ENCODE measurements at places on chromosomes 13 and 19.

- no peak for DNase-seq
Measured at GRCh38 chr13:47126432-47126831, 229.6 kb upstream of the HTR2A start.

DNA sequence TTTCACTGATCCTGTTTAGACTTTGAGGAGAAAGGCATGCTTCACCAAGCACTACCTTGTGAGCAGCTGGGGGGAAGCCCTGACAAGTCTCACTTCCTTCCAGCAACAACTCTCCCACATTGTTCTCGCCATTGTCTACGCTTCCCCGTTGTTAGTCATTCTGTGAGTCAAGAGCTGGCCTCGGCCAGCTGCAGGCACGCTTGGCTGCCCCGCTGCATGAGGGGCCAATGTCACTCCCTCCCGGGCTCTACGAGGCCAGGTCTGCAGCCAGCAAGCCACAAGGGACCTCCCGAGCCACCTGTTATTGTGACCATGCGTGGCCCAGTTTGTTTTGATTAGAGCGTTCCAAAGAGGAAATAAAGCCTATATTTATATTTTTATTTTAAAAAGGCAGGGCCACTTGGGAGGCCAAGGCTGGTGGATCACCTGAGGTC, 220.9 kb downstream of the FOXO1 start:
- DNase-seq = no peak

DNA sequence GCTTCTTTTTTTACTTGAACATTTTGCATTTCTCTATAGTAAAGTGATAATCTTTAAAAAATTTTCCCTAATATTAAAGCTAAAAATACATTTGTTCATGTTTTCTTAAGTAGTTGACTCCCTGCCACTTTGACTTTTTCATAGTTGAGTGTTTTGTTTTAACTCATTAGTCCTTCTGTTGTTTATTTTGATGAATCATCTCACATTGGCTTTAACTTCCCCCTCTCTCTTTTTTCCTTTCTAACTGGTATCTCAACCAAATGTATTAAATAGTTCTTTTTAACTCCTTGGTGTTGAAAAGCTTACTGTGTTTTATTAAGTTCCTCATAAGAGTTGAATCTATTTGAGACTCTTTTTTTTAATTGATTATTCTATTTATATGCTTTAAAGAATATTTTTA, 2.8 kb downstream of the TNFSF13B start:
- DNase-seq = no peak

DNA sequence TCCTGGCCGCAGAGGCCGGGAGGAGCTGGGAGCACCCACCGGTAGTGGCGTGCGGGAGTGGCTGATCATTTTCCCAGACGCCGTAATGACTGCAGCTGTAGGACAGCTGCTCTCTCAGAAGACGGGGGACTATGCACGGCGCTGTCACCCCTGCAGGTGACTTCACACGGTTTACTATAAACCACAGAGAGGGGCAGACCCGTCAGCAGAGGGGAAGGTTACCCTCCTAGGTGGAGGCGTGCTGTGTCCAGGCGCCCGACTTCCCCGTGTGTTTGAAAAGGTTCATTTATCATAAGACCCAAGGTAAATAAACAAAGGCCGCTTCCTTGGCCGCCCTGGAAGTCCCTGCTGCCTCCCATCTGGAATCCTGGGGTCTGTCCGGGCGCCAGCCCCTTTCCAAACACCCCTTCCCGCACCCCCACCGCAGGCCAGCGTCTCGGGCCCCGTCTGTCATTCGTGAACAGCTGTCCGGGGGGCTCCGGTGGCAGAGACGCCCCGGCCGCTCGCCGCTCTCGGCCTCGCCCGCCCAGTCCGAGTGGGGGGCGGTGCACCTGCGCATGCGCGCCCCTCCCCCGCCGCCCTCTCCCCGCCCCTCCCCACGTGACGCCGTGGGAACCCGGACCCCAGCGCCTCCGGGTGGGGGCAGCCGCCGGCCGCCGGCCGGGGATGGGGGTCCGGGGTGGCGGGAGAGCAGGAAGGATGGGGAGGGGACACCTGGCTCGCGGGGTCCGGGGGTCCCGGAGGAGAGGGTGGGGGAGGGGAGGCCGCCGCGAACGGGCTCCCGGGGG, 915 bp downstream of the SHC2 start:
- DNase-seq = peak; percentile 11

DNA sequence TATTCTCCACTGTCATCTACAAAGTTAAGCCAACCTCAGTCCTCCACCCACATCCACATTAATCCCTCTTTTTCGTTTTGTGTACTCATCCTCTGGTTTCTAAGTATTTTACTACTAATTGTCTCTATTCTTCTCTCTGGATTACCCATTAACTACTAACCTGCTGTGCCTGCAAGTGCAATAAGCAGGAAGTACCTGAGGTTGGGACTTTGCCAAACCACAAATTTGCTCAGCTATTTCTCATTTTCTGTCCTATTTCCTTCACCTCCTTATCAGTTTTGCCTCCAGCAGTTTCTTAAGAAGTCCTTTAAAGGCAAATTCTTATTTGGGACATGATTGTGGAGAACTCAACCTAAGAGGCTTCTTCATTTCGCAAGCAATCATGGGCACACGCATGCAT, 1708.9 kb downstream of the SLITRK5 start:
- DNase-seq = no peak
